ENCODE measurements at places on chromosomes 7 and 10.

DNA sequence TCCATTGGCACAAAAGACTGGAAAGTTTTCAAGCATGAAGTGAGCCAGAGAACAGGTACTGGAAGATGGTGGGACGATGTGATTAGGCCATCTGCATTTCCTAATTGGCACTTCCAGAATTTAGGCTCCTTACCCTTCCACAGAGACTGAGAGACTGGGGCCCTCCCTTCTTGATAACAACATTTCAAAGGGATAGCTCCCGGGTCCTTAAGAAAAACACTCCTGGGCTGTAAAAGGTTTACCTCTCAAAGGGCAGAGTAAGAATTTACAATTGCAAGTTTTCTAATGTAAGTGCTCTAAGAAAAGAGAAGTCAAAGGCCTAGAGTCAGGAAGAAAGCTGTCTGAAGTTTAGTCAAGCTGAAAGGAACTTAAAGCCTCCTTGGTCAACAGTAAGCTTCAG is 559.5 kb upstream of the C7orf33 start:
- DNase-seq, result no peak

DNA sequence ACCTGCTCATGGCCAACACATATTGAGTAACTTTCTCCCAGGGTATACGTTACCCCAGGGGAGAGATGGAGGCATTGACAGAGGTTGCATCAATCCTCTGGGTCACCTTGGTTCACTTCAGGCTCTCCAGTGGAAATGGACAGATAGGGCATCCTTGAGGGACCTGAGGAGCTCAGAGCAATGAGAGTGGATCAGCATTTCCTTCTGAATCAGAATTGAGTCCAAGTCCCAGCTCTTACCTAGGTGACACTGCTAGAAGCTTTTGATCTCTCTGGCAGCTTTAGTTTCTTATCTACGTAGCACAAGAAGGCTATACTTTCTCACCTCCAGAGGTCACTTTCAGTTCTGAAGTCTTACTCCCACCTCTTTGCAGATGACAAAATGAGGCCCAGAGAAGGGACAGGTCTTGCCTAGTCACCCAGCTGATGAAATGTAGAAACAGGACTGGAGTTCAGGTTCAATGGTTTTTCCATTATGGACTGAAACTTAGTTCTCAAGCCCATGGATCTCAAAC is 35.2 kb downstream of the PANK1 start:
- no peak for DNase-seq

DNA sequence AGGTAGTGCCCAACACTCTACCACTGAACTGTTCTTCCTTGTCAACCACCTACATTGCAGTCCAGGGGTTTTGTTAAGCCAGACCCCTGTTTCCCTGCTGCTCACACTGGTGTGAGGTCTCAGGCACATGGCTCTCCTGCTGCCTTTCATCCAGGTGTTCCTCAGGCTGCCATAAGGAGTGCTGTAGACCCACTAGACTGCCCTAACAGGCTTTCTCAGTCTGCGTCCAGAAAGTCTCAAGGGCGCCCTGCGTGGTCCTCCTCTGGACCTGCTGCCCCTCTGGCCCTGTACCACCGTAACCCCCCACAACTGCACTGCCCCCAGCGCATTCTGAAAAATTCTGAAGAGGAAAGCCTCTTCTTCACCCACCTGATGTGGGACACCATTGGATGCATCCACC is 225.7 kb upstream of the ANKRD30A start:
- DNase-seq, result no peak

DNA sequence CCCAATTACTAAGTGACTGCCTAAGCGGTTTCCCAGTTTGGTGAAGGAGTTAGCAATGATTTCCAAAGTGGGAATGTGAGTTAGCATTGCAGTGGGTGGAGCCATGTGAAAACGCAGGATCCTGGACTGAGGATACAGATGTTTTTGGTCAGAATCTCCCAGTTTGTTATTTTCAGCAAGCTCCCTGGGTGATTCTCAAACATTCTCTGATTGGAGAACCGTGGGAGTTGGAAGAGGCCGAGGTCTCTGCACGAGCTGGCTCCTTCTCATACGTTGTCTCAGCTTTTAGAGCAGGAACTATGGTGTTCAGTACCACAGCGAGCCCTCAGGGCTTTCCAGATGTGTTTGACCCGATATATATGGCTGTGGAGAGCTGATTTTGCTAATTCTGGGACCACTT is 396.5 kb upstream of the NPVF start:
- no peak for DNase-seq

DNA sequence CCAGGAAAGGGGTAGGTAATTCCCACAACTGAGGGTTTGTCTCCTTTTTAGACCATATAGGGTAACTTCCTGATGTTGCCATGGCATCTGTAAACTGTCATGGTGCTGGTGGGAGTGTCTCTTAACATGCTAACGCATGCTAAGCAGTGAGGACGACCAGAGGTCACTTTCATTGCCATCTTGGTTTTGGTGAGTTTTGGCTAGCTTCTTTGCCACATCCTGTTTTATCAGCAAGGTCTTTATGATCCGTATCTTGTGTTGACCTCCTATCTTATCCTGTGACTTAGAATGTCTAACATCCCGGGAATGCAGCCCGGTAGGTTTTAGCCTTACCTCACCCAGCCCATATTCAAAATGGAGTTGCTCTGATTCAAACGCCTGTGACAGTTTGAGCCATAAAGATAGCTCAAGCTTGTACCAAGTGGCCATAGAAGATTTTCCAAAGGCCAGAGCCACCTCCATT is 176.0 kb upstream of the NAMPT start:
- DNase-seq, result no peak
